ENCODE measurements at places on chromosomes 11 and 22.

DNA sequence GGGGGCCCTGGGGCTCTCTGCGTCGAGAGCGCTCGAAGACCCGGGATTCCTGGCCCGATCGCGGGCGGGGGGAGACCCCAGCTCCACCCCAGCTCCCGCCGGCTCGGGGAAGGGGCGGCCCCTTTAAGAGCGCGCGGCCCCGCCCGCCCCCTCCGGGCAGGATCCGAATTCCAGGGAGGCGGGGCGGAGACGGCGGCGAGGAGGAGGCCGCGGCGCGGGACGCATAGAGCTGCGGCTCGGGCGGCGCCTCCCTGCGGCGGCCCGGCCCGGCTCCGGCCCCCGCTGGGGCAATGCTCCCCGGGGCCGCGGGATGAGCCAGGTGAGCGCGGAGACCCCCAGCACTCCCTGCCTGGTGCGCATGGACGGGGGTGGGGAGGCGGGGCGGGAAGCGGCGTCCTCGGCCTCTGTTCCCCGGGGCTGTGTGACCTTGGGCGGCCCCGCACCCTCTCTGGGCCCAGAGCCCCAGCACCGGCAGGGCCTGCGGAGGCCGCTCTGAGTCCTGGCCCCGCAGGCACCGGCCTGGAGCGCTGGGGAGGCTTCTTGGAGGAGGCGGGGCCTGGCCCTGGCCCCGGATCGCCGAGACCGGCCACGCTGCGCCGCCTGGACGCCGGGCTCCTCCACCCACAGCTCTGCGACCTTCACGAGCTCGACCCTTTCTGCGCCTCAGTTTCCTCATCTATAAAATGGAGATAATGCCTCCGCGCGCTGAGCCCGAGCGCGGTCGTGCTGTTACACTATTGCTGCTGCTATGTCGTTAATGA, 565 bp downstream of the GAS2L1 start:
- peak; percentile 67 for DNase-seq
- peak overlapping the region; percentile 81 for H3K4me3 ChIP-seq
- H3K27me3 ChIP-seq: no peaks in the 10 kb centered on the region
- H3K27ac ChIP-seq: peak overlapping the region; percentile 86
- no peaks in the 10 kb centered on the region for H3K36me3 ChIP-seq

DNA sequence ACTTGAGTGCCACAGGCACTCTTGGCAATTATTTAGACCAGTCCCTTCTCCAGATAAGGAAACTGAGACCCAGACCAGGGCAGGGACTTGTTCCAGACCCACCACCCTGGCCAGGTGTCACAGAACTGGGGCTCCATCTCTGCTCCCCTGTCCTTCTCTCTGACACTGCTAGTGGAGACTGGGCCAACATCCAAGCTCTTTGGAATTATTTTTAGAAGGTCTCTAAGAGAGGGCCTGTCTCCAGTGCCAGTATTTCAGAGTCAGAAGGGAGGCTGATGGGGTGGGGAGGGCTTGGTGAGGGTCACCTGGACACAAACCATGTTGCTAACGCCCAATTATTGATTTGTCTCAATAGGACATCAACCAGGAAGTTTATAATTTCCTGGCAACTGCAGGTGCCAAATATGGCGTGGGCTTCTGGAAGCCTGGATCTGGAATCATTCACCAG, 32.7 kb downstream of the POLR3H start:
- H3K27ac ChIP-seq: peak overlapping the region; percentile 74
- peaks cover 13% of the 10 kb centered on the region for H3K4me1 ChIP-seq
- no peaks in the 10 kb centered on the region for H3K27me3 ChIP-seq
- no peak overlapping the region for H3K4me3 ChIP-seq
- no peak for DNase-seq

DNA sequence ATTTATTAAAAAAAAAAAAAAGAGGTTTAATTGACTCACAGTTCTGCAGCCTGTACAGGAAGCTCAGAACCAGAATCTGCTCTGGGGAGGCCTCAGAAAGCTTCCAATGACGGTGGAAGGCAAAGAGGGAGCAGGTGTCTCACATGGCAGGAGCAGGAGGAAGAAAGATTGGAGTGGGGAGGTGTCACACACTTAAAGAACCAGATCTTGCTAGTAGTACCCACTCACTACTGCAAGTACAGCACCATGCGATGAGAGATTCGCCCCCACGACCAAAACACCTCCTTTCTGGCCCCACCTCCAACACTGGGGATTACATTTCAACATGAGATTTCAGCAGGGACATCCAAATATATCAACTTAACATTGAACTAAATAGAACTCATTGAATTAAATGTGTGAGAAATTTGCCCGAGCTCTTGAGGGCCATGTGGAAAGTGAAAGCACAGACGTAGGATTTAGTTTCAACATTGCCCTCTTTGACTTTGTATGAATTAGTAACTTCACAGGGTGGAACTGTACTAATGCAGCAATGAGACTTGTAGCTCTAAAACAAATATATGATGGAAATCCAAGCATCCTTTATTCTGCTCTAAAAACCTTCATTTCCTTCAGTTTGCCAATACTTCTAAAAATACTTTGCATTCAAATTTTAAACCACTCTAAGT, 628.2 kb downstream of the FAM181B start:
- H3K4me3 ChIP-seq: no peak overlapping the region
- H3K36me3 ChIP-seq: no peaks in the 10 kb centered on the region
- H3K27me3 ChIP-seq: no peaks in the 10 kb centered on the region
- H3K4me1 ChIP-seq: no peaks in the 10 kb centered on the region
- no peak for DNase-seq

DNA sequence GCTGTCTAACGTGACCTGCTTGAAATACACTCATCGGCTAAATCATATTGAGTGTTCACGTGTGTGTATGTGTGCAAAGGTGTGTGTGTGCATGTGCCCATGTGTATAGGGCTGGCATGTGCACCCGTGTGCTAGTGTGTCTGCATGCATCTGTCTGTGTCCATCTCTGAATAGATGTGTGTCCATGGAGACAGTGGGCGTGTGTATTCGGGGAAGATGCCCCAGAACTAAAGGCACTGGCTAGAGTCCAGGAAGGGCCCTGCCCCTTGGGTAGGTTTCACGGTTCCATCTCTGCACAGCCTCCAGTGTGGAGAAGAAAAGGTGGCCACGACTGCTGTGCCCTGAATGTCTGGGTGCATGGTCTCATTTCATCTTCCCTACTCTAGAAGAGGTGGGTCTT, 220.3 kb downstream of the MN1 start:
- no peak overlapping the region for H3K4me3 ChIP-seq
- H3K36me3 ChIP-seq: no peaks in the 10 kb centered on the region
- H3K27ac ChIP-seq: no peak overlapping the region
- no peaks in the 10 kb centered on the region for H3K4me1 ChIP-seq

DNA sequence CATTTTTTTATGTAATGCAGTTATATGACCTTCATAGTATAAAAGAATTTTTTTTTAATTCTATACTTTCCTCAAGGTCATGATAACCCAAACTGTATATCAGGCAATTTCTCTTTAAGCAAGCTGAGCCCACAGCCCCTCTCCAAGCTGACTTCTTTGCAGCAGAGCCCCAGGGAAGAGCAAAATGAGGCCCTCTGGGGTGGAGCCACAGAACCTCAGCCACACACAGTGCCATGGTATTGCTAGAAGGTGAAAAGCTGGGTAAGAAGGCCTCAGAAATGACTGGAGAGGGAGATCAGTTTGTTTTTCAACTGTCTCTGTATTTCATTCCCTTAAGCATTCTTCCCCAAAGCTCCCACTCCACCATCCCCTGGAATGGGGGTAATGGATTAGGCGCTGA, 108.8 kb downstream of the PLEKHA7 start:
- no peaks in the 10 kb centered on the region for H3K27me3 ChIP-seq
- no peak overlapping the region for H3K27ac ChIP-seq
- H3K4me3 ChIP-seq: no peak overlapping the region
- peaks cover 14% of the 10 kb centered on the region for H3K4me1 ChIP-seq

DNA sequence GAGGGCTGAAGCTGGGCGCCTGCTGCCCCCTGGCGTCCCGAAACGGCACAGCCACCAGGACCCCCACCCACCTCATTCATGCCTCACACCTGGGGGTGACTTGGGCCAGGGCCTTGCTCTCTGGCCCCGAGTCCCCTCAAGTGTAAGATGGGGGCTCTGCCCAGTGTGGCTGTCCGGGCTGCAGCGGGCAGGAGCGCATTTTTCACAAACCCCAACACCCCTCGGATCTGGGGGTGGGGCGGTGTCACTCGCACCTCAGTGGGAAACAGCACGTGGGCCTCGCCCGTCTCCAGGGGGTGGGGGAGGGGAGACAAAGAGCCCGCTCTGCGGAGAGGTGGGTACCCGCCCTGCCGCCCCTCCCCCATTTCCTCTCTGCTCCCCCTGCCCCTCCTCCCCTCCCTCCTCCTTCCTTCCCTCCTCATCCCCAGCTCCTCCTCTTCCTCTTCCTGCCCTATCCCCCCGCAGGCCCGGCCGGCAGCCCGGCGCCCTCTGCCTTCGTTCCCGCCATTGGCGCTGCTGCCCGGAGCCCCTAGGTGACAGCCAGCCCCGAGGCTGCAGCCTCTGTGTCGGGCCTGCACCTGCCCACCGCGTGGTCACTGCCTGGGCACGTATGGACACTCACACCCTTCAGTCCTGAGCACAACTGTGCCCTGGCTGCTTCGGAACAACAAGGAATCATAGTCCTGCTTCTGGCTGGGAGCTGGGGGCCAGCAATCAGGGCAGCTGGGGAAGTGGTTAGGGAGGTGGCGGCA, 6.8 kb upstream of the CDKN1C start:
- peaks cover 3% of the 10 kb centered on the region for H3K4me1 ChIP-seq
- DNase-seq: peak; percentile 65
- H3K36me3 ChIP-seq: no peaks in the 10 kb centered on the region
- peak overlapping the region; percentile 53 for H3K4me3 ChIP-seq

DNA sequence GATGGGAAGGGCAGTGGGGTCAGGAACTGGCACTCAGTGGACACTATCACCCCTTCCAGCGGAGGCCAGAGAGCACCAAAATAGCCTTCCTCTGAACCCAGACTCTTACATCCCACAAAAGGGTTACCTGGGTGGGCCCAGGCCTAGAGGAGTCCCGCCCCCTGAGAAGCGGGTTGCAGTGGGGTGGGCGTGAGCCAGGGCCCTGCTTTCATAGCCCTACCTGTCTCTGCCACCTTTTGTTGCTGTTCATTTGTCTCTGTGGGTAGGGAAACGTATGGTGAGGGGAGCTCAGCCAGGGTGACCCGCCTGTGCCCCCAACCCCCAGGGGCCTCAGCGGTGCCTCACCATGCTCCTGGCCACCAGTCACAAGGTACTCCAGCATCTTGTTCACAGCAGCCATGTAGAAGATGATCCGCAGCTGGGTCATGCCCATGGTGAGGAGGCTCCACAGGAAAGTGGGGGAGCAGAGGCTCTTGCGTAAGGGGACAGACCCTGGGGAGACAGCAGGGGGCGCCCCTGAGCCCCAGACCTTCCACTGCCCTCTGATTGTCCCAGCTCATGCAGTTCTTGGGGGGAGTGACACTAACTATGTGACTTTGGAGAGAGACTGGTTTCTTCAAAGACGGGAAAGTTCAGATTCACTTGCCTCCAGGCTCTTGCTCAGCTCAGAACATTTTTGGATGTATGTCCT, 24.0 kb downstream of the SLC43A1 start:
- no peaks in the 10 kb centered on the region for H3K27me3 ChIP-seq
- no peak overlapping the region for H3K4me3 ChIP-seq
- DNase-seq: peak; percentile 41

- H3K27me3 ChIP-seq: no peaks in the 10 kb centered on the region
- H3K4me3 ChIP-seq: no peak overlapping the region
- H3K4me1 ChIP-seq: no peaks in the 10 kb centered on the region
- no peak overlapping the region for H3K27ac ChIP-seq
- DNase-seq: no peak
These were observed 16.1 kb upstream of the RELT start for GRCh38 chr11:73359930-73360742.

DNA sequence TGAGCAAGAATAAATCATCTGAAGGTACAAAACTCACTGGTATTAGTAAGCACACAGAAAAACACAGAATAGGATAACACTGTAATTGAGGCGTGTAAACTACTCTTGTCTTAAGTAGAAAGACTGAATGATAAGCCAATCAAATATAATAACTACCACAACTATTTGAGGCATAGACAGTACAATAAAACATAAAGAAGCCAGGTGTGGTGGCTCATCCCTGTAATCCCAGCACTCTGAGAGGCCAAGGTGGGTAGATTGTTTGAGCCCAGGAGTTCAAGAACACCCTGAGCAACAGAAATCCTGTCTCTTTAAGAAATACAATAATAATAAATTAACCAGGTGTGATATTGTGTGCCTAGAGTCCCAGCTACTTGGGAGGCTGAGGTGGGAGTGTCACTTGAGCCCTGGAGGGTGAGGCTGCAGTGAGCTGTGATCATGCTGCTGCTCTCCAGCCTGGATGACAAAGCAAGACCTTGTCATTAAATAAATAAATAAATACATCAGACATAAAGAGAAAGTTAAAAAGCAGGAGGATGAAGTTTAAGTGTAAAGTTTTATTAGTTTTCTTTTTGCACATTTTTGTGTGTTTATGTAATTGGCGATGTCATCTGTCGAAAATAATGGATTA, 390.6 kb downstream of the DYNC2H1 start:
- DNase-seq: no peak
- H3K27ac ChIP-seq: no peak overlapping the region
- H3K36me3 ChIP-seq: no peaks in the 10 kb centered on the region
- no peaks in the 10 kb centered on the region for H3K27me3 ChIP-seq
- peaks cover 6% of the 10 kb centered on the region for H3K4me1 ChIP-seq

DNA sequence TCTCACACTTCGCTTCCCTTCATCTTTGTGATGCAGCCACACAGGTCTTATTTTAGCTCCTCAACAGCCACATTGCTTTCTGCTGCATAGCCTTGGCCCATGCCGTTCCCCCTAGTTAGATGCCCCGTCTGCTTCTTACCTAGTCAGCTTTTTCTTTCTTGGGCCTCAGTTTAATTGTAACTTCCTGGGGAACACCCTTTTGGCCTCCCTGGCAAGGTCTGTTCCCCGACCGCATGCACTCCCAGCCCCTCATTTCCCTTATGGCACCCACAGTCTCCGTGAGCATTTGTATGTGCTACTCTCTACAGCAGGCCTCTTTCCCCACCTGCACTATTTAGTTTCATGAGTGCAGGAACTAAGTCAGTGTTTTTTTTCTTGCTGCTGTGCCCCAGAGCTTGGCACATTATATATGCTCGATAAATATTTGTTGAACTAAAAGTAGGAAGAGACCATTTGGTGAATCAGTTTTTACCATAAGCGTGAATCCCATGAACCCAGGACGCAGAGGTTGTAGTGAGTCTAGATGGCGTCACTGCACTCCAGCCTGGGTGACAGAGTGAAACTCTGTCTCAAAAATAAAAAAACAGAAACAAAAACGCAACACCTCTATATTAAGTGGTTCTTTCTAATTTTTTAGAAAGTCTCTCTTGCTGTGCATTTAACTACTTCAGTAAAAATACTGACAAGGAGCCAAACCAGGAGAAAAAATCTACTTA, 38.5 kb downstream of the TNRC6B start:
- peaks cover 18% of the 10 kb centered on the region for H3K36me3 ChIP-seq
- DNase-seq: no peak
- no peak overlapping the region for H3K4me3 ChIP-seq
- H3K27ac ChIP-seq: peak overlapping the region; percentile 33
- peaks cover 33% of the 10 kb centered on the region for H3K4me1 ChIP-seq
- no peaks in the 10 kb centered on the region for H3K27me3 ChIP-seq
